ENCODE measurements at places on chromosomes 6 and 20. TPM values are rescaled to one million over a fixed set of nuclear protein-coding genes. Genes with fewer than 3 reads are reported as not detected.

The EMILIN3 gene
- total RNA-seq, result under 0.01 TPM

The OR2H2 gene
- not detected for total RNA-seq

The SYTL3 gene
- 3.1 TPM for total RNA-seq

The NQO2 gene
- 39.0 TPM for total RNA-seq

The SLC35D3 gene
- total RNA-seq, result 0.14 TPM

The FGD2 gene
- total RNA-seq, result not detected

All from placental pericyte (primary cell).